ENCODE measurements at places on chromosomes 6 and 20.
A peak's percentile ranks its signal among the peaks of the same experiment; 100 is the strongest.

GRCh38 chr20:46938434-46938833 is 43.8 kb downstream of the EYA2 start:
- DNase-seq, result no peak

DNA sequence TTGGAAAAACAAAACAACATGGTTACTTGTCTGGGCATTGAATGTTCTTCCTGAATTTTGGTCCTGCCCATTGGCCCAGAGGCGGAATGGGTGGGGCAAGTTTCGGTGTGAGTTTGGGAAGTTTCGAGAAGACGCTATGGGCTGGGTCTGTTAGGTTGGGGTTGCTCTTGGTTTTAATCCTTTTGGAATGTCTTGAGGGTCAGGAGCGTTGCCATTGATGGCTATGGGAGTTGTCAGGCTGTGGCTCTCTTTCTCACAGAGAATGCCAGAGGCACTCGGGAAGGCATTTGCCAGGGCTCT is 135.0 kb downstream of the LRRC1 start:
- no peak for DNase-seq

- no peak for DNase-seq
Observed at GRCh38 chr6:7693827-7694226, 32.1 kb upstream of the BMP6 start.

DNA sequence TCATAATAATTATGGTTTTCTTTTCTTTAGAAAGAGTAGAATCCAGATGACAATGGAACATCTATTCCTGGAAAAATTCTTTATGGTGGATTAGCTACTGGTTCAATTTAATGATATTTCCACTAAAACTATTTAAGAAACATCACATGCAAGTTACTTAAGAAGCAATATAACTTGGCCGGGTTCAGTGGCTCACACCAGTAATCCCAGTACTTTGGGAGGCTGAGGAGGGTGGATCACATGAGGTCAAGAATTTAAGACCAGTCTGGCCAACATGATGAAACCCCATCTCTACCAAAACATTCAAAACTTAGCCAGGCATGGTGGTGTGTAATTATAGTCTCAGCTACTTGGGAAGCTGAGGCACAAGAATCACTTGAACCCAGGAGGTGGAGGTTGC is 65.9 kb upstream of the SMLR1 start:
- no peak for DNase-seq

- no peak for DNase-seq
Observed at GRCh38 chr6:25050356-25050755, 114.6 kb upstream of the RIPOR2 start.

DNA sequence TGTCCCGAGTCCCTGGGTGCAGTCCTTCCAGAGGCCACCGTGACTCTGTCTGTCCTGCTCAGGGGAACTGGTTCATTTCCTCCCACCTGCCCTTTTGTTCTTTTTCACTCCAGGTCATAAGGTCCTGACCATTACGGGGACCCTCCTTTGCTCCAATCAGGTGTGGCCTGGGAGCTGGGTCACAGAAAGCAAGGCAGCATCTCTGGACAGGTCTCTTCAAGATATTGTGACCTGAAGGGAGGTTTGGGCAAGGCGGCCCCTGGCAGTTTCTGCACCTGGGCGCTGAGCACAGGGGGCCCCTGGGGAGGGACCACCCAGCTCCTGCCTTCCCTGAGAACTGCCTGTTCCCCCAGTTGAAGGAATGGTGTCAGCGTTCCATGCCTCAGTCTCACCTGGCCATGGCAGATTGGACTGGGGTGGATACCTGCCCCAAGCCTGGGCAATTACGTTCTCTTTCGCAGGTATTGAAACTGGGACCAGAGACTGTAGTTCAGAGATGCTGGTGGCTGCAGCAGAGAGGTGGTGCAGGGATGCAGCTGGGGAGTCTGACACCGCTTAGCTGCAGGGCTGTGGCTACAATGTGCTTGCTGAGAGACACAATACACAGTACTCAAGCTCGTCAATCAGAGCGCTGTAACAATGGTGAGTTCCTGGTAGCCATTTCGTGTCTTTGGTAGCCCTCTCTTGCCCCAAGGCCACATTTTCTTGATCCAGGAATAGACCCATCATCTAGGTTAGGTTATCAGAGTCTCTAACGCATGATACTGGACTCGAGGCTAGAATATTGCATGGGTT is 15.6 kb upstream of the NELFCD start:
- no peak for DNase-seq

GRCh38 chr20:50834599-50835005 is 39.7 kb downstream of the BCAS4 start:
- no peak for DNase-seq

DNA sequence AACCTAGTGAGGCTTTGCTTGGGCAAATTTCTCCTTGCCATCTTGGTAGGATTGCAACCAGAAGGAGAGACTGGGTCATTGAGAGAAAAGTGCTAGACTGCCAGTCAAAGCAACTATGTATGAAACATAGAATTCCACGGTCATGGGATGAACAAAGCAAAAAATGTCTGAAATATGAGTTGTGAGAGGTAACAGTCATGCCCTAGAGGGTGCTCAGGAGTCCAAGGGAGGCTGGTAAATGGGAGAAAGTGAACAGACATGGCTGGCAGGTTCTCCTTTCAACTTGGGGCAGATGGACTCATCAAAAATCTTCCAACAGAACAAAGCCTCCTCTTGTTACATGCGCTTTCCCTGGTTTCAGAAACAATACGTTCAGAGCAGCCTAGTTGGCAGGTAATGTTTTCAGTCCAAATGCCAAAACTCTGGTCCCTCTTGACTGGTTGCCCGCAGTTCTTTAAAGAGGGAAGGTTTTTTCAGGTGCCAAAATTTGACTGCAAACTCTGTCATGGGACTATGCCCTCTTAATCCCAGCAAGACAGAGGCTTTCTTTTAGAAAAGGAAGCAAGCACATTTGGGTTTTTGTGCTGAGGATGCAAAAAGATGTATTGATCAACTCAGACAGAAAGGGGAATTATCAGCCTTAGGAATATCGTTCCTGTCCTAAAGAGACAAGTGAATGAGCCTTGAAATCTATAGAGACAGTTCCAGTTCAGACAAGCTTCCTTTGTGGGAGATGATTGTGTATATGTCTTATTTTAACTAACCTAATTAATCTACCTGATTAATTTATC is 68.5 kb upstream of the SASH1 start:
- DNase-seq, result no peak

DNA sequence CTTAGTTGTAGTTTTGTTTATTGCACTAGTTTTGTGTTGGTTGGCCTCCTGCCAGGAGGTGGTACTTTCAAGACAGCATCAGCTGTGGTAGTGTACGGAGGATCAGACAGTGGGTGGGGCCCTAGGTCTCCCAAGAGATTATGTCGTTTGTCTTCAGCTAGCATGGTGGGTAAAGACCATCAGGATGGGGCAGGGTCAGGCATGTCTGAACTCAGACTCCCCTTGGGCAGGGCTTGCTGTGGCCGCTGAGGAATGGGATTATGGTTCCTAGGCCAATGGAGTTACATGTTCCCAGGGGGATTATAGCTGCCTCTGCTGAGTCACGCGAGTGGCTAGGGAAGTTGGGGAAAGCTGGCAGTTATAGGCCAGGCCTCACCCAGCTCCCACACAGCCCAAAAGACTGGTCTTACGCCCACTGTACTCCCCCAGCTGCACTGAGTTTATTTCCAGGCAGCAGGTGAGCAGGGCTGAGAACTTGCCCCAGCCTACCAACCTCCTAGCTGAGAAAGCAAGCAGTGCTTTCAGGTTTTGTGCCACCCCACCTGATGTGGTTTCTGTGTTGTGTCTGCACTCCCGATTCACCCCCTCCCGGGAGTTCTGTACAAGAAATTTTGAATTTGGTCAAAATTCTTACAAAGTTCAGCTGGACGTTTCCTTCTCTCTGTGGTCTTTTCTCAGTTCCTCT is 24.7 kb downstream of the ZSCAN31 start:
- DNase-seq, result no peak

DNA sequence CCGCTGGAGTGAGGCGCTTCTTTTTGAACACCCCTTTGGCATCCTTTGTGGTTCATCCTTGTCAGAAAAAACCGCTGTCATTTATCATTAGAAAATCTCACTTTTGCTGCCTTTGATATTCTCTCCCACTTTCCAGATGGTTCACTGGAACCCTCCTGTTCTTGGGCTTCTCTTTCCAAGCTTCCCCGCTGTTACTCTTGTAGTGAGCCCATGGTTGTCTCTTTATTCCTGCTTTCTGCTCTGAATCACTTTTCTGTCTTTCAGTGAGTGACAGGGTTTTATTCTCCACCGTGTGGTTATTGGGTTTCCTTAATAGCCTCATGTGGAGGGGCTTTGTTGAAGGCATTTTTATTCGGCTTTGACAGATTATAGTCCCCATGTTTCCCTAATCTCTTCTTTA is 117.0 kb downstream of the FARS2 start:
- no peak for DNase-seq

GRCh38 chr20:44691424-44692423 is 23.4 kb upstream of the CCN5 start:
- no peak for DNase-seq

DNA sequence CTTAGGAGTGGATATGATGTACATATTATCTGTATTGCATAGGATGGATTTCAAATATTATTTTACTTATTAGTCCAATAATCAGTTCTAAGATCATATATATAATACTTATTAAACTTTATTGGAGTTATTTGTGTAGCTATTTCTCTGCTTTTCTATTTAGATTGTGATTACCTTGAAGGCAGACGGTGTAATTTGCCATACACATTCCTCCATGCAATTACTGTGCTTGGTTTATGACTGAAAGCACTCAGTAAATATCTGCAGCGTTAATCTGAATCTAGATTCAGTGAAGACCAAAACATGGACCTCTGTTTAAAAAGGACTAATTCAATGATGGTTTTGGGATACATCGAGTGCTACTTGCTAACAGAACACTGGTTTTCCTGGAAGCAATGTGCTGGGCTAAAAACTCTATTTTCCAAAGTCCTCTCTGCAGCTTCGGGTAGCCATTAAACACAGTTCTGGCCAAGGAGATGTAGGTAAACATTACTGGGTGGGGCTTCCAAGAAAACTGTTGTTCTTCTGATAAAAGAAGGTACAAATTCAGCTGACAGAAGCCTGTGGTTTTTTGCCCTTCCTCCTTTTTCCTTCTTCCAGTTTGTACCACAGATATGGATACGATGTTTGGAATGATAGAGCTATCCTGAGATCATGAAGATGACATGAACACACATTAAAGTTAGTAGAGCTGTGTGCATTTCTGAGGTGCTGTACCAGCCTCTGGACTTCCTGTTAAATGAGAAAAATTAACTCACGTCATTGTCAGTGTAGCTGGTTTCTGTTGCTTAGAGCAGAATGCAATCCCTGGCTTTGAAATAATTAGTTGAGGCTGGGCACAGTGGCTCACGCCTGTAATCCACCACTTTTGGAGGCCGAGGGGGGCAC is 136.5 kb upstream of the NUP153 start:
- no peak for DNase-seq

DNA sequence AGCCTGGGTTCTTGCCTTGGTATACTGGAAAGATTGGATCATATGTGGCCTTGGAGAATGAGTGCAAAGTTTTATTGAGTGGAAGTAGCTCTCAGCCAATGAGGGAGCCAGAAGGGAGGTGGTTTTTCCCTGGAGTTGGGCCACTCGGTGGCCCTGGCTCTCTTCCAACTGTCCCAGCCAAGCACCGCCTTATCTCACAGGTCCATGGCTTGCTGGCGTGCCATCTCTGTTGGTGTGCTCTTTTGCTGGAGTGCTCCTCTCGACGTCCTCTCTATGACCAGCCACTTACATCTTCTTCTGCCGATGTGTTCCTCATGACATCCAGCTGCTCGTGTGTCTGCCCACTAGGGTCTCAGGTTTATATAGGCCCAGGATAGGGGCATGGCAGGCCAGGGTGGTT is 505.9 kb upstream of the SYNCRIP start:
- DNase-seq, result no peak

DNA sequence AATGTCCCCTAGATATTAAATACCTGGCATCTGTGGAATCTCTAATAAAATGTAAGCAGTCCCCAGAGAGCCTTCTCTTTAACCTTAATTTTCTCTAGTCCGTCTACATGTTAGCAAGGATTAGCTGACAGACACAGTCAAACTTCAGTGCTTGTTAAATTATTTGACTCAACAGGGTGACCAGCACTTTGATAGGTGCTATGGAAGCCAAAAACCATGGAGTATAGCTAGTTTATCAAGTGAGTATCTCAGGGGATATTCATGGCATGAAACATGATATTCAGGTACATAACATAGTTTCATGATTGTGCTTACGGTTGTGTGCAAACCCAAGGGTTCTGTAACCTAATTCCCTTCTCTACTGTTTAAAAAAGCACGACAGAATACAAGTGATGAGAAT is 3.9 kb downstream of the RHAG start:
- DNase-seq, result no peak

- peak; percentile 58 for DNase-seq
Observed at GRCh38 chr20:37564388-37565133, 36.9 kb upstream of the BLCAP start.
